Stimulated activated CD8-positive, alpha-beta memory T cell treated with anti-CD3 and anti-CD28 coated beads, Interleukin-7, amount 100 ng/mL, for 24 hours (primary cell): ENCODE measurements at places on chromosomes 6 and 20.

- no peak for DNase-seq
Measured at GRCh38 chr6:82419132-82419581, 55.5 kb downstream of the TPBG start.

DNA sequence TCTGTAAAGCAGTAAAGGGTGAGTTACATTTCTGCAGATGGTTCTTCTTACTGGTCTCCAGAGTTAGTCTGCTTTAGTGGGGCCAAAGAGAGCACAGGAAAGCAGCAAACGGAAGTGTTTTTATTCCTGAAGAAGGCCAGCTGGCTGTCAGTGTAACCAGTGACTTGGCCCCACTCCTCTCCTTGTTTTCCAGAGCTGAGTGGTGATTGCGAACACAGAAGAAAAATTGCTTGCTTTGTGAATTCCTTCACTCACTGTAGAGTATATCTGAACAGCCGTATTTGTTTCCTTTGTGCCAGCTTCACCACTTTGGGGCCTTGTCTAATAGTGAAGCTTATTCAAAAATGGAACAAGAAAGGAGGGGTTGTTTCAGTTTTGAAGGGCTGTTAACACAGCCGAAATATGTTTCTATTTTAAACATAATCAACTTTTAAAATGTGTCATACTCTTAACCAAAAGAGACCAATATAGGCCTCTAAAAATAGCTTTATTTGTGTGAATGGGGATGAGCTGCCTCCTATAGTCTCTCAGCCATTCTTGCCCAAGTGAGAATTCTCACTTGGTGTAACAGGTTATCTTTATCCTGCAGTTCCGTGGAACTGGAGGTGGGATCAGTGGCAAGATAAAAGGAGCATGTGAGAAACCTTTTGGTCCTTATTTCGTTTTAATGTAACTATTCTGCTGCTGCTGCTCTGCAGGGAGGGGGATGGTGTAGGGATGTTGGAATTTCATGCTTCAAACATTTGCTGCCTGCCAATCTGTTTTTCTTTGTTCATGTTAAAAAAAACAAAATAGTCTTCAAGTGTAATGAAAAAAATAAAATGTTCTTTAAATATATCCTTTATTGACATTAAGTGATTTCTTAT lies 37.8 kb downstream of the ZC2HC1B start:
- DNase-seq, result no peak

DNA sequence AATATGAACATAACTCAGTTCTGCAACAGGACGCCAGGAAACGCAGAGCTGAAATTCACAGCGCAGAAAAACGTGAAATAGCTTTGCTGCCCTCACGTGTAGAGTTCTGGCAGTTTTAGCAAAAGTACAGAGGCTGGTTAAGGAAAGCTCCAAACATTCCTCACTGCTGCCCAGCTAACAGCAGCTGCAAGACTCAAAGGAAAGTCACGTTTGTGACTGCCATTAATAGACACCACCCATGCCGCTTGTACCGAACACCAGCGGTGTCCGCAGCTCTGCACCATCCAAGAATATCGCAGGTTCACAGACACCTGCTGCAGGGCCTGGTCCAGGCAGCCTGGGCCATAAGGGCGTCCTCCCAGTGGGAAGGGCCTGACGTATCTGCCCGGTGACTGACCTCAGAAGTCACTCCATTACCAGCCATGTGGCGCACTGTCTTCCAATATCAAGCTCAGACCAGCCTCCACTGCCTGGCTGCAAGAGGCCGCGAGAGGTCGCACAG lies 61.4 kb downstream of the WDR27 start:
- DNase-seq, result no peak

GRCh38 chr6:38987503-38987902 lies 61.1 kb upstream of the GLP1R start:
- DNase-seq, result no peak

GRCh38 chr6:33693186-33694105 lies 18.1 kb downstream of the UQCC2 start:
- no peak for DNase-seq
